ENCODE measurements at places on chromosomes 4 and X.

DNA sequence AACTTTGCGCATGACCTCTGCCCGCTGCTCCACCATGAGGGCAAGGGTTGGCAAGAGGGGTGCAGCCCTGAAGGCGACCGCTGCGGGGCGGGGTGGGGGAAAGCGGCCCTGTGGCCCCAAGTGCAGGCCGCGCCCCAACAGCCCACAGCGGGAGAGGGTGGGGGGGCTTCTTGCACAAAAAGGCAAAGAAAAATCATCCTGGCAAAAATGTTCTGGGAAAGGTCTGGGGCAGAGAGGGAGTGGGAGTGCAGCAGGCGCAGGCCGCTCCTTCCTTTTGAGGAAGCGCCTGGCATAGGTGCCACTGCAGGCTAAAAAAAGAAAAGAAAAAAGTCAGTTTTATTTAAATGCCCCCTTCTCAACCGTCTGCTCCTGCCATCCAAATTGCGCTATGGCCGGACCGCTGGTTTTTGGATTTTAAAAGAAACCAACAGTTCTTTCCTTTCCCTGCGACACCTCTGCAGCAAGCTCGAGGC is 1.4 kb downstream of the ARX start:
- DNase-seq, result no peak

GRCh38 chr4:123043013-123043412 is 120.6 kb upstream of the NUDT6 start:
- no peak for DNase-seq

GRCh38 chrX:74119016-74119910 is 184.7 kb upstream of the ZCCHC13 start:
- no peak for DNase-seq

- no peak for DNase-seq
Measured at GRCh38 chr4:59380841-59381366, 1819.2 kb upstream of the ADGRL3 start.

DNA sequence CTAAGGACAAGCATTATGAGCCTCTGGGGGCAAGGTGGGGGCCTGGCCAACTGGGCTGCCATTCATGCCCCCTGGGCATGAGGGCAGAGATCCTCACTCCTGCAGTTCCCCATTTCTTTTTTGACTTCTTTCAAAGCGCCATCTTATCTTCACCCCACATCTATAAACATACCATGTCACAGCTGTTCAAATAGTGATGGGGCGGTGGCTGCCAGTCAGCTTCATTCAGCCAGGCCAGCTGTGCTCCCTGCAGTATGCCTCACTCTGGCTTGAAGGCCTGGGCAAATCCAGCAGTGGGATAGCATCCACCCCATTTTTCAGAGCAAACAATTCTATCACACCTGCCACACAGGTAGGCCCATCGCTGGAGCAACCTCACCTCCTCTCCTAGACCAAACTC is 85.5 kb downstream of the NHSL2 start:
- DNase-seq, result no peak

Measured in left ventricle myocardium inferior (tissue), 1 donor.